ENCODE measurements at places on chromosomes 4 and X.
A peak's percentile ranks its signal among the peaks of the same experiment; 100 is the strongest.

DNA sequence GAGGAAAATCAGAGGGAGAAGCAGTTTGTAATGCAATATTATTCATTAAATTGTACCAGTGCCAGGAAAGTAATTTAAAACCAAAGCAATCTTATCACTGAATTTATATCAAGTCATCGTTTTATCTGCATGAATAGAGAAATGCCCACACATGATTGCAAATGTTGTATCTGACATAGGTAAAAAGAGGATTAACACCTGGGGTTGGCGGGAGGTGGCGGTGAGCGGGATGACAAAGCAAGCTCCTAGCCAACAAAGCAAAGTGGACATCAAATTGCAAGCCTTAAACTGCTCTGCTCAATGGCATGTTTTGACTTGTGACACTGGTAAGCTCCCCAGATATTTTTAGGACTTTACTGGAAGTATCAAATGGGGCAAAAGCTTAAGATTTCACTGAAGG, 16.4 kb downstream of the HPGD start:
- DNase-seq = no peak

DNA sequence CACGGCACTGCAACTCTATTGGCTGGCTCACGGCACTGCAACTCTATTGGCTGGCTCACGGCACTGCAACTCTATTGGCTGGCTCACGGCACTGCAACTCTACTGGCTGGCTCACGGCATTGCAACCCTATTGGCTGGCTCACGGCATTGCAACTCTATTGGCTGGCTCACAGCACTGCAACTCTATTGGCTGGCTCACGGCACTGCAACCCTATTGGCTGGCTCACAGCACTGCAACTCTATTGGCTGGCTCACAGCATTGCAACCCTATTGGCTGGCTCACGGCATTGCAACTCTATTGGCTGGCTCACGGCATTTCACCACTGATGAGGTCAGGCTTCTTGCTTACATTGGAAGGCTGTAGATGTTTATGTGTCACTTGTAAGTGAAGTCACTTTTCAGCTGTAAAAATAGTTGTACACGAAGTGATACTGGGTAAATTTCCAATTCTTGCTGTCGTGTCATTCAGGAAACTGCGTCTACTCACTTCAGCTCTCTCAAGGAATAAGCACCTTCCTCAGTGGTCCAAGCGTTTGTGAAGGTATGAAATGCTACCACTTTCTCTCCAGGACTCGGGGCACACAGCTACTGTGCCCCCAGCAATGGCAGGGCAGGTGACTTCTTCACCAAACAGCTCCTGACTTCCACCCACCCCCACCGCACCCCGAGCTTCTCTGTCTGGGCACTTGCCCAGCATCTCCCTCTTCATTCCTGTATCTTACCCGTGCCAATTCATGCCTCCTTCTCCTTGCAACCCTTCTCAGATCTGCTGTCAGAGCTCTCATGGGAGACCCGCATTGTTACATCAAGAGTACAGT, 141.3 kb downstream of the AFAP1 start:
- DNase-seq = no peak

DNA sequence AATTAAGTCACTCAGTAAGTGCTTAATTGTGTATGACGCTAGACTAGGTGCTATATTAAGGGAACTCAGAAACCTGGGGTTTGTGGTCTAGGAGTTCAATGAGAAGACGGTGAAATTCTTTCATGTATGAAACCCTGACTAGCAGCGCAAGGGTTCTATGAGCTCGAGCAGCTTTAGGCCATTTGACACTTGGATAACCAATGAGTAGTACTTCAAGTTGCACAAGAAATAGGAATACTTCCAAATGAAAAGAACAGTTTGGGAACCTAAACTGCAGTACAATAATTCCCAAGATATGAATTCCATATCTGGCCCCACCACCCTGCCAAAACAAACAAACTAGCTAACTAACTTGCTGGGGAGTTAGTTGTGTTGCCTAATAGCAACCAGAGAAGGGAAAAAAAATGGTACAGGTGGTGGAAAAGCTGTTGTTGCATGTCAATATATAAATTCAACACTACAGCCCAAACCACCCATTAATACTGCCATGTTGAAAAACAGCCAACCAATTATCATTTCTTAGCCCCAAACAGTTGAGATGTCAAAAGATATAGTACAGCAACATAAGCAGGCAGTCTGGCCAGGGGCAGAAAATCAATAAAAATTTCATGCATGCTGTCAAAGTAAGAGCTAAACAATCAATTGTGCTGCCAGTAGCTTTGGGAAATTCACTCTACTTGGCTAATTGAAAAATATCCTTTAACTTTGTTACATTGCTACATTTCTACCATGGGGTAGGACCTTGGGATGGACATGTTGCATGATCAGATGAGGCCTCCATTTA, 54.6 kb upstream of the MCF2 start:
- DNase-seq = no peak

- no peak for DNase-seq
Measured at GRCh38 chr4:24813732-24814131, 18.4 kb downstream of the SOD3 start.

DNA sequence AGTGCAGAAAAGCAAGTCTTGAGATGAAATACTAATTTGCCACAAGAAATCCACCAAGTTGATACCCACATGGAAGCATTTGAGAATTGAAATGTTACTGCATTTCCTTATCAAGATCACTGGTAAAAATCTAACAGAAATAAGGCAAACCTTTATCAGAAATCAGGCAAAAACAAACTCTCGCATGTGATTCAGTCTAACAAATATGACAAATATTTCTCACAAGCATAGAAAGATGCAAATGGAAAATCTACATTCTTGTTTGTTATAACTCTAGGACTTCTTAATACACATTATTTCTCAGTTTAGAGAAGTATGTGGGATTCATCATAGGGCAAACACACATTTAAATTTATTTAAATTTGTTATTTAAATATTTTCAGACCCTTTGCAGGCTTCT, 52.9 kb downstream of the TXK start:
- no peak for DNase-seq

- no peak for DNase-seq
Measured at GRCh38 chr4:188198982-188199792, 59.9 kb downstream of the TRIML1 start.

DNA sequence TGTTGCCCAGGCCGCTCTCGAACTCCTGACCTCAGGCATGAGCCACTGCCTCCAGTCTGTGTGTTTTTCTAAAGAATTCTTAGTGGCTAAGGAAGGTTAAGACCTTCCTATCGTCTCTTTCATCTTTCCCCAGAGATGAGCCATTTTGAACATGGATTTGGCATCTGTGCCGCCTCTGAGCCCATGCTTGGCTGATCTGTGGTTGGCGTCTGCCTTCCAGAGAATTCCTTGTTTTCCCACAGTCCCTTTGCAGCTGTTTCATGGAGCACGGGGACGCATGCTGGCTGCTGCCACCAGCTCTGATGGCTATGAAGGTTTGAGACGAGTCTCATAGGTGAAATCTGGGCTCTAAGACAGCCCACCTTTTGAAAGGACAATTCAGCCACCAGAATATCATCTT, 60.4 kb downstream of the SHROOM2 start:
- no peak for DNase-seq

DNA sequence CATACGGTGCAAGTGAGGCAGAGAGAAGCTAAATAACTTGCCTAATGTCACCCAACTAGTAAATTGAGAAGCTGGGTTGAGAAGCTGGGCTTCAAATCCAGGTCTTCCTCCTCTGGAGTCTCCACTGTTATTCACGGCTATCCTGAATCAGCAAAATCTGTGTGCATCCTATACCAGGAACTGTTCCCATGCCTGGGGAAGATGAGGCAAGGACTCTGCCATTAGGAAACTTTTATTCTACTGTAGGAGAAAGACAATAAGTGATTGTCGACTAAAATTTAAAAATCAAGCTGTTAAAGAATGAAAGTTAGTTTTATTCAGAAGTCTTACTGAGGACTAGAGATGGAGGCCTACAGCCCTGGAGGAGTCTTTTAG, 872 bp upstream of the TEC start:
- DNase-seq = no peak

GRCh38 chr4:56907489-56908205, at the start of gene REST:
Gene REST, plus strand, starts transcription at chr4:56907900. Its CDS starts 2,739 bp downstream, at chr4:56910639.
- peak; percentile 19 for DNase-seq

- DNase-seq = no peak
Measured at GRCh38 chrX:43720082-43720481, 64.0 kb downstream of the MAOA start.

DNA sequence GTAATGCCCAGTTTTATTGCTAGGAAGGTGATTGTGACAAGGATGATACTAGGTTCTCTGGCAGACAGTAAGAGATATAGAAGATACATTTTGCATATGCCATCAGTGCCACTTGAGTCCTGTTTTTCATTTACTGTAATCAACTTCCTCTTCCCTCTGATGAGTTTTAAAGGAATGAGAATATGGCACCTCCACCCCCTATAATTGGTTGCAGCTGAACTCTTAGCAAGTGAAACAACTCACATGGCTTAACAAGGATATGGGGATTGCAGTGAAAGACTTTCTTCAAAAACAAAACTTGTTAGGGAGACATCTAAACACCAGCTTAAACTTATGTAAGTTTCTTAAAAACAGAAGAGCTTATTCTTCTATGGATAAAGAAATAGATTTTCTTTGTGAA, 90.0 kb downstream of the AREG start:
- no peak for DNase-seq

DNA sequence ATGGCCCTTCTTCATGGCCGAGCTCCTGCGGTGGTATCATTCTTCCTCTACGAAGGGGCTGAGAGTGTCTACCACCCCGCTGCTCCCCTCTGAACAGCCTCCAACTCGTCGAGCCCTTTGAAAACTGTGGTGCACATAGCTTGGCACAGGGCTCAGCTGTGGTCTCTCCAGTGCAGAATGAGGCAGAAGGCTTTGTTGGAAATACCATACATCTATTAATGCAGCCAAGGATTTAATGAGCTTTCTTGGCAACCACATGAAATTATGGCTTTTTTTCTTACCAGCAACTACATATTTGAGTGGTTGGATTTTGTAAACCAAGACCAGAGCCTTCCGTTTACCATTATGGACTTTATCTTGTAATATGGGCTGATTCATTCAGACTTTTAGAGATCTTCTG, 61.7 kb upstream of the CBR4 start:
- DNase-seq = no peak

GRCh38 chrX:18119856-18120255, 100.8 kb downstream of the BEND2 start:
- no peak for DNase-seq

GRCh38 chr4:147409350-147409749, 71.5 kb upstream of the EDNRA start:
- no peak for DNase-seq

DNA sequence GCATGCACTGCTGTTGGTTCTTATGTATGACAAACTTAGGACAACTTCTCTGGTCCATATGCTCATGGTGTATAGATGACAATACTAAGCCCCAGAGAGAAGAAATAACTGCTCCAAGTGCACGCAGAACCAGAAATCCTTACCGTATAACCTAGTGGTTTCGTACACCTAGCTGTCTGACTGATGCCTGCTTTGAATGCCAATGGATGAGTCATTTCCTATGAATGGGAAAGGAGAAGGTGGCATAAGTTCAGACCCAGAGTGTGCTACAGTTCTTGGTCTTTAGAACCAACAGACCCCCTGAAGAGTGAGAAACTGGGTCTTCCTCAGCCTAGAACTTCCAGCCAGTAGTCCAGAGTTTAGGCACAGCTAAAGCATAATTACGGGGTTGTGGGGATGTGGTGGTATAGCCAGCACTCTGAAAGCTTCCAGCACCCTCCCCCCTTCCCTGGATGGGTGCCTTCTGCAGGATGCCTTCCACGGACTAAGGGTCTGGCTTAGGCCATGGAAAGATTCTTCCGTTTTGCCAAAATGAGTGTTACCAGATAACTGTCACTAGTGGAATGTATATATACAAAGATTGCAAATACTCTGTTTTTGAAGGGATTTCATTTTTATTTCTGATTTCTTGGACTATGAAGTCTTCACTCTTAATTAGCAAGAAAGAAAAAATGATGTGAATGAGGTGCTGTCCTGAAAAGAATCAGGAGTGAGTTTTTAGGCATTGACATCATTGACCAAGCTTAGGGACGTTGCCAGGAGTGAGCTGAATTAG, 84.6 kb upstream of the PACRGL start:
- DNase-seq = no peak

GRCh38 chr4:128686810-128687209, 122.7 kb upstream of the JADE1 start:
- DNase-seq = no peak

- DNase-seq = no peak
Measured at GRCh38 chrX:130171446-130172126, at the start of gene RAB33A. Gene RAB33A, plus strand, starts transcription at chrX:130171962. Its CDS starts 101 bp downstream, at chrX:130172063.

- no peak for DNase-seq
Measured at GRCh38 chrX:11406109-11406765, 113.0 kb downstream of the AMELX start.

DNA sequence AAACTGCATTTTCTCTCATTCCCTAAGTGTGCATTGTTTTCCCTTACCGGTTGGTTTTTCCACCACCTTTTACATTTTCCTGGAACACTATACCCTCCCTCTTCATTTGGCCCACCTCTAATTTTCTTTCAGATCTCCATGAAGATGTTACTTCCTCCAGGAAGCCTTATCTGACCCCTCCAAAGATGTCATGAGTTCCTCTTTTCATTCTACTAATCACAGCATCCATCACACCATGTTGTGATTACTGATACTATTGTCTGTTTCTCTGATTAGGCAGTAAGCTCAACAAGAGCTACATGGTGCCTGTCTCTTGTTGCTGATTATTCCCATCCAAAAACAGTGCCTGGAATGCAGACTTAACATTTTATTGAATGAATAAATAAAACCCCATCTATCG, 2.9 kb upstream of the AFP start:
- DNase-seq = no peak

GRCh38 chrX:109732017-109732801, 848 bp downstream of the ACSL4 start:
- no peak for DNase-seq

GRCh38 chr4:7361280-7361895, 73.3 kb downstream of the PSAPL1 start:
- DNase-seq = no peak

DNA sequence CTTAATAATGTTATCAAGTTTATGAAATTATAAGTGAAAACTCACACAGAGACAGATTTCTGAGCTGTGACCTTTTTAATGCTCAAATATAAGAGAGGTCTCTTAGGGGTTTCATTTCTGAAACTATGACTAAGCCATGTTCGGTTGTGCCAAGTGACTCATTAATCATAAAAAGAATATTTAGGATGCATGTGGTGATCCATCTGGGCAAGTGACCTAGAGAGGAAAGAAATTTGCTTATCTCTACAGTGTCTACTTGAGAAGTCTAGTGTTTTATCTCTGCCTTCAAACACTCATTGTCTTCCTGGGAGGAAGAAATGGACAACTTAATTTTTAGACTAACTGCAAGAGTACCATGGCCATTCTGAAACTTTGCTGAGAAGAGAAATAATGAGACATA, 545.3 kb upstream of the GRID2 start:
- DNase-seq = no peak

DNA sequence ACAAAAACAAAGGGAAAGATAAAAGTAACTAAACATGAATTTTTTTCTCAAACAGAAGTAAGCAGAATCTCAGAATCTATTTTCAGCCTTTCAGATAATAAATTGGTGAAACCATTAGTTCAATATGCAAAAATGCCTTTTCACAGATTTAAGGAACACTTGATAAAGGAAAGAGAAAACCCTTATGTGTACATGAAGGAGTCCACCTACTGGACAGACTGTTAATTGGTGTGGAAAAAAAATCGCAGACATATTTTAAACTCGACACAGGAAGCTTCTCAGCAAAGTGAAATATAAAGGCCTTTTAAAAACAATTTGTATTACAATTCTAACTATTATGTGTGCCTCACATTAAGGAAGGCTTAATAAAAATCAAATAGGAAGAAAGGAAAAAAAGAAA, 22.3 kb downstream of the COX7B2 start:
- no peak for DNase-seq
